CD4-positive, alpha-beta T cell (primary cell): ENCODE measurements at places on chromosomes 5 and 9.

DNA sequence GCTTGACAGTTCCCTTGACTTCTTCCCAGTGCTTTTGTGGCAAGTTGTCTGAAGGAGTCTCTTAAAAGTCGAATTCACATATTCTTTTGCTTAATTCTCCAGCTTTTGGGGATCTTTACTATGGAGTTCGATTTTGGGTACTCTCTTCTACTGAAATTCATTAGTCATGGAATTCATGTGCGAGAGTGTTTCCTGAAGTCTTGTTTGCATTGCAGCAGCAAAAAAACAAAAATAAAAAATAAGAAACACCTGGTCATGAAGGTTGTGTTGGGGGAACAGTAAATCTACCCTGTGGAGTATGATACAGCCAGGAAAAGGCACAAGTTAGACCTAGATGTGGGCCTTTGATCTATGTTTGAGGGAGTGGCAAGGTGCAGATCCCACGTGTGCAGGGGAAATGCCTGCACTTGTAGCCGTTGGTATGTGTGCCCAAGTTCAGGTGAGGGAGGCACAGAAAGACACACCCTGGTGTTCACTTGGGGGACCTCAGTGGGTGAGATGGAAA lies 55.2 kb downstream of the CFAP77 start:
- no peak overlapping the region for H3K4me3 ChIP-seq
- no peak for DNase-seq
- no peaks in the 10 kb centered on the region for H3K27me3 ChIP-seq
- no peak overlapping the region for H3K27ac ChIP-seq

DNA sequence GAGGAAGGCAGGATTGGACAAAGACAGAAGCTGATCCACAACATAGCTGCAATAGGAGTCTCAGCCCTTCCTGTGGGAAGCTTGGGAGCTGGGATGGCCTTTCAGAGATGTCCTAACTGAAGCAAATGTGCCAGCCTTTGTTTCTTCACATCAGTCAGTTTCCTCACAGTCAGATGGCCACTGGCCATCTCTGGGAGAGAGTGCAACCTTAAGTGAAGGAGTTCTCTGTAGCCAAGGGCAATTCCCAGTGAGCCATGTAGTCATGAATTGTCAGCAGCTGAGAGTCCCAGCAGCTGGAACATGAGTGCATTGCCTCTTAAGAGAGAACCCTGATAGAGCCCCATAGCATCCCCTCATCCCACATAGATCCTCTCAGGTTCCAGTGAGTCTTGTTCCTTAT lies 89.1 kb upstream of the LIFR start:
- H3K4me3 ChIP-seq, result no peak overlapping the region
- no peak for DNase-seq
- no peaks in the 10 kb centered on the region for H3K4me1 ChIP-seq
- no peaks in the 10 kb centered on the region for H3K36me3 ChIP-seq

DNA sequence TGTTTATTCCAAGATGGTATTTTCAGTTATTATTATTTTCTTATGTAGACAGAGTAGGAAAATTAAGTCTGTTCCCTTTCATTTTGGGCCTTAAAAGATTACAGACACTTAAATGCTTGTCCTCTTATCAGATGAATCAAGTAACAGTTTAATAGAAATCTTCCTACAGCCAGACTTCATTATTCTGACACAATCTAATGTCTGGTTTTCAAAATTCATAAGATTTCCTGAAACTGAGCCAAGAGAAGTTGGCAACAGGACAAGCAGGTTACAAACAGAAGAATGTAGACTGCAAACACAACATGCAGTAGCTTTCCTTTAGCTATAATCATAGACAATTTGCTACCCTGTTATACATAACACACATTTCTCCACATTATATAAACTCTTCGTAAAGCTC lies 130.5 kb downstream of the FBXL17 start:
- DNase-seq, result no peak
- no peak overlapping the region for H3K4me3 ChIP-seq
- no peak overlapping the region for H3K27ac ChIP-seq
- H3K4me1 ChIP-seq, result no peaks in the 10 kb centered on the region

DNA sequence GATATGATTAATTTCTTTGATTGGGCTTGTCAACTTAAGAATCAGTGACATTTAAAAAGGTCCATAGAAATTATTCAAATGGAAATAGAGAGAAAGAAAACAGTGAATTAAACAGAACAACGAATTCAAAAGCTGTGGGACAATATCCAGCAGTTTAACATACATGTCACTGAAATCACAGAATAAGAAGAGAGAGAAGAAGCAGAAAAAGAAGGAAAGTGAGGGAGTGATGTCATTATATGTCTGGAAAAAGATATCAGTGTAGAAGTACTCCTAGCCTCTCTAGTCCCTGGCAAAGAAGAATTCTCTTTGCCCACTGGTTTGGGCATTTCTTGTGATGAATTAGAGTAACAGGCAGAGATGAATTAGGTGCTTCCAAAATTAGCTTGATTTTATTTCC lies 109.2 kb upstream of the ABCA1 start:
- no peaks in the 10 kb centered on the region for H3K27me3 ChIP-seq
- no peak overlapping the region for H3K27ac ChIP-seq
- no peak for DNase-seq
- no peak overlapping the region for H3K4me3 ChIP-seq

DNA sequence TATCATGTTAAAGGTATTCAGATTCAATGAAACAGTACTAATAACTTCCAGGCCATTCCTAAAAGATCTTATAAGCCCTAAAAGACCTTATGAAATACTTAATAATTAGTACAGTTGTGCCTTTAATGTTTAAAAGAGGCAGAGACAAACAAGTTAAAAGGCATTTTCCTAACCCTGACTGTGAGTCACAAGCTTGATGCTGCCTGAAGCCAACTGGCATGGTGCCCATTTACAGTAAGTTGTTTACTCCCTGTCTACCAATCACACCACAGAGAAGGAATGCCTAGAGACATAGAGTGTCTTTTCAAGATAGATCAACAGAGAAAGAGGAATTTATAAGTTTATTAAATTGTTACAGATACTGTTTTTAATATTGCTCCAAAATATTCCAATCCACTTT lies 47.8 kb downstream of the NR3C1 start:
- no peaks in the 10 kb centered on the region for H3K36me3 ChIP-seq
- H3K4me1 ChIP-seq, result peaks cover 19% of the 10 kb centered on the region
- no peaks in the 10 kb centered on the region for H3K27me3 ChIP-seq
- H3K27ac ChIP-seq, result no peak overlapping the region
- DNase-seq, result peak; percentile 67

GRCh38 chr5:115069087-115069968 lies 100.4 kb downstream of the TRIM36 start:
- peaks cover 8% of the 10 kb centered on the region for H3K4me1 ChIP-seq
- H3K27me3 ChIP-seq, result no peaks in the 10 kb centered on the region
- H3K27ac ChIP-seq, result no peak overlapping the region
- no peak overlapping the region for H3K4me3 ChIP-seq
- DNase-seq, result no peak
- no peaks in the 10 kb centered on the region for H3K36me3 ChIP-seq

DNA sequence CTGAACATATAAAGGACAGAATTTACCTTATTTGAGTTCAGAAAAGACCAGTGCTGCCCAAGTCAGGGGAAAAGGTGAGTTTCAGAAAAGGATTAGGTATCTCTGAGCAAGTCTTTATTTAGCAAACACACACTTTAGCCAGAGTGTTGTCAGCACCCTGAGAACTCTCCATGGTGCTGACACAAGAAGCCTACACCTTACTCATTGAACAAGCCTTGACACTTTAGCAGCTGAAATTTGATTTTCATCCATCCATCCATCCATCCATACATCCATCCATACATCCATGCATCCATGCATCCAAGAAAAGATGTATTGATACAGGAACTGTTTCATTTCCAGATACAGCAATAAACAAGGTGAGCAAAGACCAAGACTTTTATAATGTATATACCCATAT lies 311.2 kb downstream of the TRIM32 start:
- H3K27me3 ChIP-seq, result no peaks in the 10 kb centered on the region
- DNase-seq, result no peak
- no peaks in the 10 kb centered on the region for H3K36me3 ChIP-seq

- no peaks in the 10 kb centered on the region for H3K36me3 ChIP-seq
- no peak for DNase-seq
Observed at GRCh38 chr5:55159763-55160492, at the start of gene GPX8. GPX8 (plus strand) TSS chr5:55160171; CDS start chr5:55160193, 22 bp downstream.

DNA sequence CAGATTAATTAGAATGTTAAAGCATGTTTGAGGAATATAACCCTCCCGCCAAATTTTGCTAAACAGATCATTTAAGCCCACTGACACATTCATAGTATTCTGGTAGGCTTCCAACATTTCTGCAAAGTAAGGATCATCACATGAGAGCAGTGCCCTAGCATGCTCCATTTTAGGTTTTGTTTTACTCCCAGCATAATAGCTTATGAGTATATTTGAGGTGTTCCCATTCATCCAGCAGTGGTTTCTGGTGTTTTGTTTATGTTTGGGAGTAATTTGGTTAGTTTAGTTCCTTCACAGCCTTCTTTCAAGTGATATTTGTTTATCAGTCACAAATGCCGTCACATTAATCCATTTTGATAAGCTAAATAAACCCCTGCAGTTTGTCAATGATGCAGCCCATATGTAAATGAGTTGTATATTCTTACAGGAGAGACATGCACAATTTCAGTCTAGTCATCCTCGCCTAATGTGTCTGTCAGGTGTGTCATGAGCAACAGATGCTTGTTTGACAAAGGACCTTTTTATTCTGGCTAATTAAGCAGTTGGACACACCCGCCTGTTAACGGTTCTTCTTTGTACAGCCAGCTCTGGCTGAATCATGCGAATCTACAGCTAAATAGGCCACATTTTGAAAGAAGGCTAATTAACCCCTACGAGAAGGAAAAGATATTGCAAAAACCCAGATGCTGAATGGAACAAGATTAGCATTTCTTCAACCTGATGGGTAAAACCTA lies 124.4 kb downstream of the RFX3 start:
- H3K36me3 ChIP-seq, result no peaks in the 10 kb centered on the region
- H3K4me1 ChIP-seq, result peaks cover 6% of the 10 kb centered on the region
- H3K27me3 ChIP-seq, result no peaks in the 10 kb centered on the region

- H3K4me3 ChIP-seq, result no peak overlapping the region
- no peaks in the 10 kb centered on the region for H3K27me3 ChIP-seq
- DNase-seq, result no peak
- H3K4me1 ChIP-seq, result no peaks in the 10 kb centered on the region
- H3K27ac ChIP-seq, result no peak overlapping the region
- H3K36me3 ChIP-seq, result peaks cover 76% of the 10 kb centered on the region
Observed at GRCh38 chr5:178606269-178606668, 16.1 kb upstream of the COL23A1 start.

DNA sequence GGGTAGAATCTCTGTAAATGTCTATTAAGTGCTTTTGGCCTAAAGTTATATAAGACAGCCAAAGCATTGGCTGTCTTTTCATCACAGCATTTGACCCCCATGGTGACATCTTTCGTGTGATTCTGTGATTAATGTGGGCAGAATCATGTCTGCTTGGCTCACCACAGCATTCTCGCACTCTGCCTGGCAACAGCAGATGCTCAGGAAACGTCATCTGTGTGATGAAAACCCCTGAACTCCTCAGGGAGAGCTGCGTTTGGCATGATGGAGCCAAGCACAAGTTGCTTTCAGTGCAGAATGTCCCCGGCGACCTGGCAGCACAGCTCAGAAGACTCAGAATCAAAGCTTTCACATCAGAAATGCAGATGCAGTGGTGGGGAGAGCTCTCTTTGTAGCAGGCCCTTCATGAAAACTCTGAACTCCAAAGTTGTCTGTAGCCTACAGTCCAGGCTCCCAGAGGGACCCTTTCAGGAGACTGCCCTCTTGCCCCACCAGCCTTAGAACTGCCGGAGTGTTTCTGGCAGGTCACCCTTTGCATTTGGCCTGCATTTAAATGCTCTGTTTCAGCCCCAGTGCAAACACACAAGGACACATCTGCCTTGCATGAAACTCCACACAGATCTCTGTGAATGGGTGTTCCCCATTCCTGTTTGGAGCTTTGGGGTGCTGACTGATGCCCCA lies 155.6 kb upstream of the PANK3 start:
- H3K36me3 ChIP-seq, result no peaks in the 10 kb centered on the region
- no peak overlapping the region for H3K4me3 ChIP-seq
- H3K4me1 ChIP-seq, result no peaks in the 10 kb centered on the region
- H3K27me3 ChIP-seq, result no peaks in the 10 kb centered on the region
- no peak for DNase-seq

- H3K36me3 ChIP-seq, result no peaks in the 10 kb centered on the region
- no peaks in the 10 kb centered on the region for H3K27me3 ChIP-seq
- no peaks in the 10 kb centered on the region for H3K4me1 ChIP-seq
- H3K4me3 ChIP-seq, result no peak overlapping the region
- no peak overlapping the region for H3K27ac ChIP-seq
Observed at GRCh38 chr5:154568589-154568988, 90.6 kb upstream of the HAND1 start.

GRCh38 chr9:28365728-28366127 lies 792.4 kb upstream of the C9orf72 start:
- no peaks in the 10 kb centered on the region for H3K4me1 ChIP-seq
- H3K27ac ChIP-seq, result no peak overlapping the region
- DNase-seq, result no peak
- H3K4me3 ChIP-seq, result no peak overlapping the region
- H3K36me3 ChIP-seq, result no peaks in the 10 kb centered on the region

DNA sequence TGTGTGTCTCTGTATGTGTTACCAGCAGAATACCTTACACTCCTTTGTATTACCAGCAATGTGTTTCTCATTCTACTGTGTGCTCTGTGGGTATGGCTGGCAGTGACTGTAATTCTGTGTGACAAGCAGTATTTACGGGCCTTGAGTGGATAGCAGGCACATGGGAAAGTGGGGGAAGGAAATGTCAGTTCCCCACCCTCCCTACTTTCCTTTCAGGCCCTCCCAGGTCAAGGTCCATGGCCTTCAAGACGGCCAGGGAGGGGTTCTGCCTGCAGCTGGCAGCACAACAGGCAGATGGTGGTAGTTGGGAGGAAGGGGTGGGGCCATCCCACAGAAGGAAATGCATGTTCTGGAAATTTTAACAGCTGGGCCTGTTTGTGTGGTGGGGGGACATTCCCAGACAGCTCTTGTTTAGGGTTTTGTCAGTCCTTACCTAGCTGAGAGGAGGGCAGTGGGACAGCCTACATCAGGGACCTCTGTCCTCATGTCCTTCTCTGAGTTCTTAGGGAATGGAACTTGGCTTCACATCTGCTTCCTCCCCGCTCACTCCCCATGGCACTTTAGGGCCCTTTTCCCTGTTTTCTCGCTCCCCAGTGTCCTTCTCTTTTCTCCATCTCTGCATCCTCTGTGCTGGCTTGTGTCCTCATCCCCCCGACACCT lies 14.6 kb upstream of the TNIP1 start:
- DNase-seq, result no peak
- H3K36me3 ChIP-seq, result peaks cover 8% of the 10 kb centered on the region
- no peak overlapping the region for H3K4me3 ChIP-seq
- H3K27me3 ChIP-seq, result no peaks in the 10 kb centered on the region

GRCh38 chr5:168893283-168893682 lies 314.1 kb upstream of the PANK3 start:
- H3K36me3 ChIP-seq, result no peaks in the 10 kb centered on the region
- no peak overlapping the region for H3K27ac ChIP-seq
- no peak overlapping the region for H3K4me3 ChIP-seq
- no peaks in the 10 kb centered on the region for H3K27me3 ChIP-seq
- no peaks in the 10 kb centered on the region for H3K4me1 ChIP-seq

- H3K27ac ChIP-seq, result peak overlapping the region; percentile 58
- no peaks in the 10 kb centered on the region for H3K36me3 ChIP-seq
- DNase-seq, result peak; percentile 38
- H3K4me1 ChIP-seq, result peaks cover 27% of the 10 kb centered on the region
Observed at GRCh38 chr9:131839281-131840084, 99.6 kb upstream of the RAPGEF1 start.
